ENCODE measurements at places on chromosomes 16 and 17.

- DNase-seq = no peak
Measured at GRCh38 chr16:3740934-3741333, 23.6 kb upstream of the TRAP1 start.

- DNase-seq = no peak
Measured at GRCh38 chr17:4066210-4066609, 76.6 kb downstream of the ZZEF1 start.

GRCh38 chr16:22274916-22275315, 22.3 kb upstream of the POLR3E start:
- DNase-seq = no peak

DNA sequence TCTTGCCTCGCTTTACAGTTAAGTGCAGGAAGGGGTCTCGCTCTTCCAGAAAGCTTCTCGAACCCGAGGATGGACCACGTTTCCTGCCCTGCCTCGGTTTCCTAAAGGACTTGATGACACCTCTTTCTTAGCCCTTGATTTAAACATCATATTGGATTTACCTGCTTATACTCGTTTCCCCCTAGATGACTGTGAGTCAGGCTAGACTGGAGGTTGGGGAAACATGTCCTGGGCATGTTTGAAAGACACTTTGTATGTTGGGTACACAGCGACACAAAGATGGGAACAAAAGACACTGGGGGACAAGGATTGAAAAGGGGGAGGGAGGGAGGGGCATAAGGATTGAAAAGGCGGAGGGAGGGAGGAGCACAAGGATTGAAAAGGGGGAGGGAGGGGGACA, 30.0 kb downstream of the SDK2 start:
- no peak for DNase-seq

- no peak for DNase-seq
Measured at GRCh38 chr16:83520596-83520995, 287.2 kb upstream of the HSBP1 start.

DNA sequence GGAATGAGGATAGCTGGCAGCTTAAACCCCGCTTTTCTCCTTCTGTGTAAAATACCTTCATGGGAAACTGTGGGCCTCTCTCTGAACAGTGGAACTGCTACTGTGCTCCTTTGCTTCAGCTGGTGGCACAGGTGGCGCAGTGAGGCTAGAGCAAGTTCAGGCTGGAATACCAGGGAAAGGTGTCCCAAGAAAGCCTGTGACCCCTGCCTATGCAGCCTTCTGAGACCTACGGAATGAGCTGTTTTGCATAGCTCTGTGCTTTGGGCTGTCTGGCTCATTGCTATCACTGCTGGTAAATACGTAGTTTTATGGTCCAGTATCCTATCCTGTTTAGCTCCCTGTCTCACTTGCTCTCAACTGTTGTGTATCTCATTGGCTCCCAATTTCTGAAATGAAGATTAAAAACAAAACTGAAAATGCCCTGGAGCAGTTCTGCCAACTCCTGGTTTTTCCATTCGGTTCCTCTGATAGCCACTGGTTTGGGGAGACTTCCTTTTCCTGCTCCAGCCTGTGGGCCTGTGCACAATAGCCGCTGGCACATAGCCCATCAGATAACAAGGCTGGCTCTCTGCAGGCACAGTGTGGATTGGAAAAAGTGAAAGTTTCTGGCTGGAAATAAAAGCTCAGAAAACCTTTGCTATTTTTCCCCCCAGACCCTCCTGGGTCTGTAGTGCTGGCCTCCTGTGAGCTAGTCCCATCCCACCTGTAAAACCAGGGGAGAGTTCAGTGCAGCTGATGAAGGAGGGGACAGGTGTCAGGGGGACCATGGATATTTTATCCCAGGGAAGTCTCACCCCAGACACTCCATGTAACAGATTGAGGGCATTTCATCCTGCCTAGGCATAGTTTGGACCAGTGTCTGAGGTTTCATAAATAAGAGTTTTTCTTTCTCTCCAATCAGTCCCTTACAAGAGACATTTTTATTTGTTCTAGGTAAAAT, 24.0 kb downstream of the LIMD2 start:
- no peak for DNase-seq

- no peak for DNase-seq
Measured at GRCh38 chr17:42878123-42878880, 22.3 kb upstream of the G6PC1 start.

GRCh38 chr17:55660178-55660886, 62.3 kb downstream of the TMEM100 start:
- no peak for DNase-seq

- no peak for DNase-seq
Measured at GRCh38 chr16:47037396-47037745, 63.9 kb upstream of the DNAJA2 start.

GRCh38 chr16:71242036-71242435, 11.5 kb upstream of the HYDIN start:
- no peak for DNase-seq

DNA sequence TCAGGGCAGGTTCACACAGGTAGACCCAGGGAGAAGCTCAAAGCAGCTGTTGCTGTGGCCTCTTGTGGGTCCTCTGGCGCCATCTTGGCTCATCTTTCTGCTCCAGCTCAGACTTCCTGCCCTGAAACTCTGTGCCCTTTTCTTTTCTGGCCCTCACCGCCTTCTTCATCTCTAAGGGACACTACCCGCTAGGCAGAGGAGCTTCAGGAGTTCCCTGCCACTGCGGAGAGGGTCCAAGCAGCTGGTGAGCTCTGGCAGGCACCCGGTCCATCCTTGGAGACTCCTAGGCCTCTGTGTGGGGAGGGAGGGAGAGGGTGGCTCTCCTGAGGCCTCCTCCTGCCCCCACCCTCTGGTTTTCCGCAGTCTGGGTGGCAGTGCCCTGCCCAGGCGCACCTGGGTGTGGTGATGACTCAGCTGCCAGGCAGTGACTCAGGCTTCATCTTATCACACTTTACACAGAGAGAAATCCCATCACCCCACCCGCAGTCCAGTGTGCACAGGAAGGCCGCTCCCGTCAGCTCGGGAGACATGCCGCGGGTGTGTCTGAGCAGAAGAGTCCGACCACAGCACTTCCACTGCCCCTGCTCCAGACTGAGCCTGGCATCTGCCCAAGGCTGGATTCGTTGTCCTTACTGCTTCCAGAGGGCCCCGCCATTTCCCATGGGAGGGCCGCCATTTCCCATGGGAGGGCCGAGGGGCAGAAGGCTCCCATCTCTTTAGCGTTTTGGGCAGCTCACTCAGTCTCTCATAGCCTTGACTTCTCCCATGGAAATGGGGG, 7.3 kb downstream of the NT5C start:
- DNase-seq = no peak

DNA sequence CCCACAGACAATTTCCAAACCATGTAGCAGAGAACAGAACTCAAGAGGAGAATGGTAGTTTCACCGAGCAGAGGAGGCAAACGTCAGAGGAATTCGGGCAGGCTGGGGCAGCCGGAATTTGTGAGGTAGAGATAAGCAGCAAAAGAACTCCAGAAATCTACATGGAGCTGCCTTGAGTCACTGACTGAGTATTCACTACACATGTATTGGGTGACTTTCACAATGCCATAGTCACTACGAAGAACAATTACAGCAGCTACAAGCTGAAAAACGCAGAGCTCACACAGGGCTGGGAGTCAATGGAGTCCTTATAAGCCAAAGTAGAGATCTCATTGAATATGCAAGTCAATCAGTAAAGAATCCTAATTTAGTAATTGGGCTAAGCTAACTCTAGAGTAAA, 13.4 kb downstream of the CMC2 start:
- DNase-seq = no peak

DNA sequence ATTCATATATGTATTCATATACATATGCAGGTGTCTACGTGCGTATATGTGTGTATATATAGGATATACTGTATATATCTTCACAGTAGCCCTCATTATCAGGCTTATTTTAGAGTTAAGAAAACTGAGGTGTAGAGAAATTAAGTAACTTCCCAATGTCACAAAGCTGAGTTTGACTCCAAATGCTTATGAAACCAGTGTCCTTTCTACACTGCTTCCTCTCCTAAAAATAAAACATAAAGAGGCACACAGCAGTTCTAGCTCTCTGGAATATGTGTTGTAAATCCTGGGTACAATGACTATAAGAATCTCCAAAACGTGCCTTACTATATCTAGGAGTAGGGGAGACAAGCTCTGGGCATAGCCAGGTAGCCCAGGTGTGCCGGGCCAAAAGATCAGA, 40.0 kb upstream of the CCL1 start:
- DNase-seq = no peak

GRCh38 chr16:21684199-21684598, 20.4 kb downstream of the OTOA start:
- DNase-seq = no peak

DNA sequence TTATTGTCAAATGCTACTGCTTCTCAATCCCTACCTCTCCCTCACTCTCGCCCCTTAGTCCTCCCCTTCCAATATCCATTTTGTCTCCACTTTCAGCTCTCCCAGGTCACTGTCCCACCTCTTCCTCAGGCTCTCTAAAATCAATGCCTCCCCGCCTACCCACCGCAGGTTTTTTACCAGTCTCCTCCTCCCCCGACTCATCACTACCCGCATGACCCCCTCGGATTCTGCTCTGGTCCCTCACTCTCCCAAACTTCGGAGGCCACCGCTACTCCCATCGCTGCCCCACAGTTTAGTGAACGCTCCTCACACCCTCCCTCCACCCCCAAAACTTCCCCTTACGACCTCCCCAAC, 513 bp downstream of the CRLF3 start:
- no peak for DNase-seq

DNA sequence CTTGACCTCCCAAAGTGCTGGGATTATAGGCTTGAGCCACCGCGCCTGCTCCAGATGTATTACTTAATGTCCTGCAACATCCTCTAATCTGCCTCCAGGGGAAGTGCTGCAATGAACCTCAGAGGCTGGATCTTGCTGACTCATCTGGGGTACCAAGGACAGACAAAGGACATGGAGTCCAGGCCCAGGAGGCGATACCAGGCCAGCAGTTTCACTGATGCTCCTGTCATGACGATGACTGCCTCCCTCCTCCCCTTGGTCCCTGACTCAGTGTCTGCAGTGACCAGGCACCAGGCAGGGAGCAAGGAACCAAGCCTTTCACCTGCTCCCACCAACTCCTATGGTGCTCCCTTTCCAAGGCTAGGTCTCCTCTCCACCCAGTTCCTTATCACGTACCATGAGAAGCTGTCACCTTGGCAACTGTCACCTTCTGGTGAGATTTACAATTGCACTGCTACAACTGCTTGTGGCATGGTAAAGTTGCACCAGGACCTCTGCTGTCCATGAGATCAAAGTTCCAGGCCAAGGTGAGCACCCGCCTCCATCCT, 21.6 kb upstream of the PHOSPHO1 start:
- DNase-seq = no peak

GRCh38 chr16:85449885-85450245, 163.3 kb upstream of the GSE1 start:
- no peak for DNase-seq

DNA sequence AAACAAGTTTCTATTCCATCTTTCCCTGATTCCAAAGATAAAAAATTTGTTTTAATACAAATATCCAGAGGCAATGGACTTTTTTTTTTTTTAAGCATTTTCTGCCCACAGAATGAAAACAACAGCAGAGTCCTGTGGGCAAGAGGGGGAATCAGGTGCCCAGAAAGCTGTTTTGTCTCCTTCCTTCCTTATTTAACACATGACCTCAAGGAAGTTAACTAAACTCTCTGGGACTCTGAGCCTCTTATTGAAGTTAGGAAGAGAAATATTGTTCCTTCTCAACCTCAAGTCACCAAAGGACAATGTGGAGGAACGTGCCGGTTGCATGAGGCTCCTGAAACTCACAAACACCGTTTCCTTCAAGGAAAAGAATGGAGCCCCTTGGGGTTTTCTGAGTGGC, 34.9 kb downstream of the LITAF start:
- DNase-seq = no peak

DNA sequence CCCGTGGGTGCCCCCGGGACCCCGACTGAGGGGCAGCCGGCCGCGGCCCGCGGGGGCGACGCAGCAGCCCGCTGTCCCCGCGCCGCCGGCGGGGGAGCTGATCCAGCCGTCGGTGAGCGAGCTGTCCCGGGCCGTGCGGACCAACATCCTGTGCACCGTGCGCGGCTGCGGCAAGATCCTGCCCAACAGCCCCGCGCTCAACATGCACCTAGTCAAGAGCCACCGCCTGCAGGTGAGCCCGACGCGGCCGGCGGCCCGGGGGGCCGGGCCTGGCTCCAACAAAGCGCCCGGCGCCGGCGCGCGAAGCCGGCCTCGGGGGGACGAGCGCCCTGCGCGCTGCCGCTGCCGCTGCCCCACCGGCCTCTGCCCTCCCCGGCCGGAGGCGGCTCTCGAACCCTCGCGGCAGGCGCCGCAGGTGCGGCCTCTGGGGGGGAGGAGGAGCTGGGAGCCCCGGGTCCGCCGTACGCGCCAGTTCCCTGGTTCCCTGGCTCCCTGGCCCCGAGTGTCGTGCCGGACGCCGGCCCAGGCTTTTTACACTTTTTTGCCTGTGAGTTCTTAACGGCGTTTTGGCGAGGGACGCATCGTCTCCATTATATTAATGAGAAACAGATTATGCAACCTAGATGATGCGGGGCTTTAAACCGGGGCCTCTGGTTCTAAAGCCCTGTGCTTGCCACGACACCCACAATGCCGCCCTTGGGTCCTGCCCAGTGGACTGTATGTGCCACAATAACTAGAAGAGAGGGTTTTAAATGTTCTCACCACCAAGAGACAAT, 521 bp downstream of the ATMIN start:
- peak; percentile 10 for DNase-seq

GRCh38 chr17:17527956-17528500, 31.8 kb upstream of the RASD1 start:
- DNase-seq = no peak

- DNase-seq = no peak
Measured at GRCh38 chr17:59327121-59327980, 4.1 kb upstream of the YPEL2 start.

GRCh38 chr16:19066988-19067348, 446 bp upstream of the COQ7 start:
- DNase-seq = no peak

DNA sequence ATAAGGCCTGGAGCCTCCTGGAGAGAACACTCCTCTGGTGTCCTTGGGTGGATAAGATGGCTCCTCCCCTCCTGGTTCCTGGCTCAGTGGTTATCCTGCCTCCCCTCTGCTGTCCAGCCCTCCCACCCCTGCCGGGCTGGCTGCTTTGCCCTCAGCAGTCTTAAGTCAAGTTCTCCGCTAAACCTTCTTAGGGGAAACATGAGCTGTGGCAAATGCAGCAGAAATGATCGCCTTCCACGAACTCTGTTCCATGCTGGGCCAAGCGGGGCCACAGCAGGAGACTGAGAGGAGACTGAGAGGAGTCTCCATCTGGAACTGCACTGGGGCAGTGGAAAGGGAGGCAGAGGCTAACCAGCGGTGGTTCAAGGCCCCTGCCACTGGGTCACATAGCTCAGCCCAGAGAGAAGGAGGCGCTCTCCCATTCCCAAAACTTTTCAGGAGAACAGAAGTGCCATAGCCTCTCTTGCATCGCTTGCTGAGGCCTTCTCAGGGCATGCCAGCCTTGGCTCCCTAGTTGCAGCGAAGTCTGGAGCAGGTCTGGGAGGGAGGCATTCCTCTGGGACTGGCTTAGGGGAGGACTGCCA, 26.9 kb downstream of the TNS4 start:
- no peak for DNase-seq

- no peak for DNase-seq
Measured at GRCh38 chr17:29802246-29802645, 127.8 kb downstream of the SSH2 start.

GRCh38 chr16:11051879-11052808, 107.8 kb downstream of the CLEC16A start:
- no peak for DNase-seq

GRCh38 chr16:70678121-70678897, 7.5 kb downstream of the MTSS2 start:
- no peak for DNase-seq

- no peak for DNase-seq
Measured at GRCh38 chr16:31200821-31201568, 1.6 kb downstream of the PYCARD start.

- no peak for DNase-seq
Measured at GRCh38 chr16:86322806-86323205, 187.5 kb upstream of the FOXF1 start.
